ENCODE measurements at places on chromosomes 4 and X. TPM values are rescaled to one million over a fixed set of nuclear protein-coding genes. Genes with fewer than 3 reads are reported as not detected.
A peak's percentile ranks its signal among the peaks of the same experiment; 100 is the strongest.

Gene FDCSP
- total RNA-seq, result not detected

Gene VCX2
- total RNA-seq, result not detected

Gene LONRF3
- not detected for total RNA-seq

Gene AGA
- total RNA-seq, result 41.8 TPM

Gene CXCL10
- not detected for total RNA-seq

Gene ADGRL3
- total RNA-seq, result not detected

Gene ANOS1
- total RNA-seq, result 0.10 TPM

Gene ZNF711
- not detected for total RNA-seq

- no peaks in the 10 kb centered on the region for H3K36me3 ChIP-seq
- H3K4me3 ChIP-seq, result no peak overlapping the region
- no peak for DNase-seq
- H3K27ac ChIP-seq, result no peak overlapping the region
- H3K4me1 ChIP-seq, result no peaks in the 10 kb centered on the region
Observed at GRCh38 chr4:129254526-129254925, 158.6 kb downstream of the C4orf33 start.

GRCh38 chr4:165106518-165106917 is 6.1 kb downstream of the TMEM192 start:
- no peak for DNase-seq
- H3K4me3 ChIP-seq, result no peak overlapping the region
- H3K27ac ChIP-seq, result no peak overlapping the region
- H3K27me3 ChIP-seq, result no peaks in the 10 kb centered on the region
- H3K36me3 ChIP-seq, result no peaks in the 10 kb centered on the region
- H3K4me1 ChIP-seq, result peaks cover 4% of the 10 kb centered on the region

DNA sequence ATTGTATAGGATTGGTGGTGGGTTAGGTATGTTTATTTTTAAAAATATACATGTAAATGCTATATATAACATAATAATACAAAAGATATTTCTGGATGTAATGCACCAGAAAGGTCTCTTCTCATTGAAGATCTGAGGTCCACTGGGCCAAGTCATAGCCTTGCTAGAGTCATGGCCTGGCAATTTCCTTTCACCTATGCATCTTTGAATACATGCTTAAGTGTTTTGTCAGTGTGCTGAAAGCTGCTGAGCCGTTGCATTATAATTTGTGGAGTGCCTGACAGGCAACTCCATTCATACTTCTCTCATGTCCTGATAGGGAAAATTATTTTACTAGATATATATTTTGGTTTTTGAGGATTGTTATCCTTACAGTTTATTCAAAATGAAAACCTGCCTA is 410.2 kb upstream of the CT83 start:
- no peaks in the 10 kb centered on the region for H3K27me3 ChIP-seq
- H3K4me1 ChIP-seq, result peaks cover 39% of the 10 kb centered on the region
- DNase-seq, result no peak
- H3K27ac ChIP-seq, result peak overlapping the region; percentile 84

GRCh38 chr4:22668702-22669101 is 24.0 kb upstream of the GBA3 start:
- no peaks in the 10 kb centered on the region for H3K36me3 ChIP-seq
- H3K27ac ChIP-seq, result no peak overlapping the region
- DNase-seq, result no peak

DNA sequence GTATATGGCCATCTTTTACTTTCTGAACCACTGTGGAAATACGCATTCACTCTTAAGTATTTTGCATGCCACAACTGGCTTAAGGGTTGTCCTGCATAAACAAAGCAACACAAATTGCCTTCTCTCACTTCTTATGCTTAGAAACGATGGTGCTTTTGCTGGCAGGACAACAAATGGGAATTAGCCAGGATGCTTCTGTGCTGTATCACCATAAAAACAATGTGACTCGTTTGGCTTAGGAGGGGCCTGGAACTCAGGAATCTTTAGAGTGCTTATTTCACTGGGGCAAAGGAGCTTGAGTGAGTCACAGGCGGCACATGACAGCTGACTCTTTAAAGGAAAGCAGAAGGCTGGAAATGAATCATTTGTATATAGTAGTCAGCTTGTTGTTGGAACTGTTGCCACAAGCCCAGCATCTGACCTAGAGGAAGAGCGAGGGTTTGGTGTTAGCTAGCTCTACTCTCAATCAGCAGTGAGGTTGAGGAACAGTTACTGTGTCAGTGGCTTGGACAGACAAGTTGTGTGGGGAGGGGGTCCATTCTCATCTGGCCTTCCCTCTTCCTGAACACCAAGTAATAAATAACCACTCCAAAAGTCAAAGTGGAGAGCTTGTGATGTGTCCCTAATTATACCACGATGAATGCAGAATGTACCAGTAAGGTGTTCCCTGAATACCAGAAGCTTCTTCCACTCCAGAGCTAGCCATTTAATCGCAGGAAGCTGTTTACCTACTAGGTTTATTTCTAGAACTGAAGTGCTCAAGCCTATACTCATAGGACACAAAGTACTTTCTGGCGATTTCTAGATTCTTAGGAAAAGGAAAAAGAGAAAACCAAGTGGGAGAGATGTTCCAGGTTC is 293.1 kb downstream of the CAMK2D start:
- H3K27me3 ChIP-seq, result peaks cover 10% of the 10 kb centered on the region
- peak overlapping the region; percentile 85 for H3K4me3 ChIP-seq
- peaks cover 66% of the 10 kb centered on the region for H3K4me1 ChIP-seq
- peak; percentile 100 for DNase-seq

- no peak overlapping the region for H3K4me3 ChIP-seq
- H3K36me3 ChIP-seq, result no peaks in the 10 kb centered on the region
- peak; percentile 31 for DNase-seq
- H3K4me1 ChIP-seq, result peaks cover 6% of the 10 kb centered on the region
- peaks cover 2% of the 10 kb centered on the region for H3K27me3 ChIP-seq
- no peak overlapping the region for H3K27ac ChIP-seq
Observed at GRCh38 chr4:108683479-108683878, 33.1 kb downstream of the OSTC start.

GRCh38 chr4:188021548-188022249 is 26.1 kb downstream of the ZFP42 start:
- peaks cover 13% of the 10 kb centered on the region for H3K4me1 ChIP-seq
- no peaks in the 10 kb centered on the region for H3K36me3 ChIP-seq
- H3K27ac ChIP-seq, result 0 out of 2 replicates have a peak overlapping the region, but pooled peaks have one; percentile 53
- peaks cover 2% of the 10 kb centered on the region for H3K27me3 ChIP-seq

DNA sequence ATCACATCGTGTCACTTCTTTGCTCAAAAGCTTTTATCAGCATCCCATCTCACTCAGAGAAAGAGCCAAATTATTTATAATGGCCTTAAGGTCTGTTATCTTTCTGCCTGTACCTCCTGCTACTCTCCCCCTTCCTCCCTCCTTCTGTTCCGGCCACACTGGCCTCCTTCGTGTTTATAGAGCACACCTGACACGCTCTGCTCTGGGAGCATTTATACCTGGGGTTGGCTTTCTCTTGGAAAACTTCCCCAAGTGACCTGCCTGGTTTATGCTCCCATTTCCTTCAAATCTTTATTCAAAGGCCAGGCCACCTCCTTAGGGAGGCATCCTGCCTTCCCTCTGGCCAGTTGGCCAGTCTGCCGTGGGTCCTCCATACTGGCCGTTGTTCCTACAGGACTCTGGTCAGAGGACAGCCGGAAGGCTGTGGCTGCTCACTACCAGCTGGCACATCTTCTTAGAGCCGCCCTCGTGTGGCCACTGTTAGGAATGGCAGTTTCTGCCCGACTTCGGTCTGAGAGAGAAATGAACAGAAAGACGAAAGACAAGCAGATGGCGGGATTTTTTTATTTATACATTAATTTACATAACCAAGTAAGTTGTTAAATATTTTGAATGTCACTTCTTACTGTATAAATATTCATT is 80.2 kb upstream of the CBLL2 start:
- peaks cover 15% of the 10 kb centered on the region for H3K4me1 ChIP-seq
- H3K27ac ChIP-seq, result no peak overlapping the region
- H3K4me3 ChIP-seq, result no peak overlapping the region
- H3K36me3 ChIP-seq, result no peaks in the 10 kb centered on the region

GRCh38 chr4:81913427-81913879 is 441.7 kb upstream of the RASGEF1B start:
- H3K27me3 ChIP-seq, result peaks cover 2% of the 10 kb centered on the region
- H3K4me3 ChIP-seq, result no peak overlapping the region
- no peak overlapping the region for H3K27ac ChIP-seq
- DNase-seq, result no peak

- no peak for DNase-seq
- H3K27me3 ChIP-seq, result peaks cover 5% of the 10 kb centered on the region
Observed at GRCh38 chr4:151908734-151909497, 148.1 kb upstream of the GATB start.

- peaks cover 29% of the 10 kb centered on the region for H3K36me3 ChIP-seq
- DNase-seq, result no peak
- no peak overlapping the region for H3K27ac ChIP-seq
- H3K4me1 ChIP-seq, result peaks cover 8% of the 10 kb centered on the region
Observed at GRCh38 chr4:13415068-13415785, 68.9 kb downstream of the RAB28 start.

- no peak overlapping the region for H3K4me3 ChIP-seq
- H3K27ac ChIP-seq, result no peak overlapping the region
- H3K4me1 ChIP-seq, result no peaks in the 10 kb centered on the region
- DNase-seq, result no peak
Observed at GRCh38 chrX:54430519-54430918, 9.7 kb upstream of the TSR2 start.

GRCh38 chr4:138510053-138510452 is 267.9 kb upstream of the SLC7A11 start:
- peaks cover 13% of the 10 kb centered on the region for H3K36me3 ChIP-seq
- peak; percentile 61 for DNase-seq
- no peak overlapping the region for H3K27ac ChIP-seq
- H3K27me3 ChIP-seq, result no peaks in the 10 kb centered on the region

DNA sequence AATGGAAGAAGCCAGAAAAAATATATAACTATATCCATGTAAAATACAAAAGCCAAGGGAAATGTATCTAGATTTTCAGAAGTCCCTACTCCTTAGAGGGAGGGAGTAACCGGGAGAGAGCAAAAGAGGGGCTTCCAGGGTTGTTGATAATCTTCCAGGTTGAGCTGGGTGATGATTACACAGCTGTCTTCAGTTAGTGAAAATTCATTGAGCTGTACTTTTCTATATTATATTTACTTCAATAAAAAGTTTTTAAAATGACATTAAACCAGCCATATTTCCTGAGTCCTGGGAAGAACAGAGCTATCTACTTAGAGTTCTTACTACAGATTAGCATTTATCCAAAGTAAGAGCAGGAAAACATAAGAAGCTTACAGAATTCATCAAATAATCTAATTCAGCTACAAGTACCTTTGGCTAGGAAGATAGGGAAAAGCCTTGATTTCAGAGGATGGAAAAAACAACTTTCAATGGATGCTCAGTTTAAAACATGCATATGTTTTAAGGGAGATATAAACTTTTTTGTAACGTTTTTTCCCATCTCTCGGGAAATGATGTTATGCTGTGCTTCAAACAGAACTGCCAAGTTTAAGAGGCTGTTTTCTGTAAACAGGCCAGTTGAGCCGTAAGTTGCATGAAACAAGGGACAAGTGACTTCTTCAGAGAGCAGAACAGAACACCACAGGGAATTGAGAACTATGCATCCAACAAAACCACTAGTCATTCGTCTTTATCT is 204.6 kb downstream of the SCFD2 start:
- peaks cover 17% of the 10 kb centered on the region for H3K36me3 ChIP-seq
- no peaks in the 10 kb centered on the region for H3K27me3 ChIP-seq
- H3K4me1 ChIP-seq, result no peaks in the 10 kb centered on the region
- DNase-seq, result no peak

- H3K4me1 ChIP-seq, result peaks cover 62% of the 10 kb centered on the region
- no peaks in the 10 kb centered on the region for H3K27me3 ChIP-seq
- H3K36me3 ChIP-seq, result peaks cover 8% of the 10 kb centered on the region
- peak overlapping the region; percentile 97 for H3K27ac ChIP-seq
Observed at GRCh38 chrX:134672101-134672500, 13.8 kb upstream of the PLAC1 start.

- peak; percentile 1 for DNase-seq
- H3K4me3 ChIP-seq, result no peak overlapping the region
- H3K27me3 ChIP-seq, result peaks cover 4% of the 10 kb centered on the region
- H3K36me3 ChIP-seq, result no peaks in the 10 kb centered on the region
- H3K4me1 ChIP-seq, result peaks cover 16% of the 10 kb centered on the region
- peak overlapping the region; percentile 26 for H3K27ac ChIP-seq
Observed at GRCh38 chr4:48162162-48162561, 28.1 kb upstream of the TXK start.

DNA sequence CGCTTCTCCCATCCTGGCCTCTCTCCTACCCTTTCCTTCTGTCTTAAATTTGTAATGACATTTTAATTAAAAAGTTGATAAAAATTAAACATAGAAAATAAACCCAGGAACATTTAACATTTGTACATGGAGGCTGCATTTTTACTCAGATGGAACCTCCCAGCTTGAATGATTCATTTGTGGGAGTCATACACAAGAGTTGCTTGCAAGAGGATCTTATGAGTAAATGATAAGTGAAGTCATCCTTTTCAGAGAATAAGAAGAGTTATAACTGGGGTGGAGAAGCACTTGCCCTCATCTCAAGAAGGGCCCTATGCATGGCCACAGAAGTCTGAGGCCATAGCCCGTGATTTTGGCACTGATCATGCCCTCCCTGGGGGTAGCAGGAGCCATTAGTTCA is 482.9 kb upstream of the BOD1L1 start:
- peaks cover 62% of the 10 kb centered on the region for H3K36me3 ChIP-seq
- peak; percentile 85 for DNase-seq
- H3K4me3 ChIP-seq, result peak overlapping the region; percentile 94
- H3K4me1 ChIP-seq, result peaks cover 62% of the 10 kb centered on the region

DNA sequence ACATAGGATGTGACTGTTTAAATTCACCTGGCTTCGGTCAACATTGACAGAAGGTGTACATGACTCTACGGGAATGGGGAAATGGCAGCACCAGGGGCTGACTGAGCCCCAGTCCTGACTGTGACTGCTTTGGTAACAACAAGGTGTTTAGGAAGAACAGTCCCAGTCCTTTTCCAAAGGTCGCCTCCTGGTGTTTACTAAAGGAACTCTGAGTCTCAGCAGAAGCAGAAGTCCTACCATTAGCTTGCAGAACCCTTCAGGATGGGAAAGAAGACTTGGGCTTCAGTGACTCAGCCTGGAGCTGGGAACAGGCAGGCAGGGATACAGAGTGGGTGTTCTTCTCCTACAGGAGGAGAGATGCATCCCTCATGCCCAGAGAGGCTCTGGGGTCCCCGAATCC is 103.3 kb downstream of the MGST2 start:
- H3K27ac ChIP-seq, result no peak overlapping the region
- no peaks in the 10 kb centered on the region for H3K36me3 ChIP-seq
- H3K4me3 ChIP-seq, result no peak overlapping the region
- H3K27me3 ChIP-seq, result no peaks in the 10 kb centered on the region
- H3K4me1 ChIP-seq, result peaks cover 10% of the 10 kb centered on the region

All from HFFc6 (cell line).